ENCODE measurements at places on chromosomes 5 and 9.

DNA sequence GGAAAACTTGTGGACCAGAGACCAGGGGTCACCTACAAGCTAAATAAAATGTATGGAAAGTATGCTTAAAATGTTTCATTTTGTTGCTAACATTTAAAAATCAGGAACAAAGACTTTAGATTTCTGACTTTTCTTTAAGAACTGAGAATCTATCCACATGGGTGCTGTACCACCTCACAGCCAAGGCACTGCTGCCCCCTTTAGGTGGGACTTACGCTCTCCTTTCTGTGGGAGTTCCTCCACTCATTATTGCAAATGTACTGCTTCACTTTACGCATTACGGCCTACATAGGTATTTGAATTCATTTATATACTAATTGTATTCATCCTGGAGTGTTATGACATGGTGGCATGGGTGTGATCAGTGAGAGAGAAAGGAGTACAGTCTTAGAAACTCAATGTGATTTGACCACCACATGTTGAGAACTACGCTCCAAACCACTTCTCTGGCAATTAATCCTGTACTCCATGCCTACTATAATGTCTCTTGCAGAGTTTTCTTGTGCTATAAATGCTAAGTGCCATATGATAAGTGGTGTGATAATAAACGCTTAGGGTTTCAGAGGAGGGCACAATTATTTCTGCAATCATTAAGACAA, 24.7 kb upstream of the CETN3 start:
- DNase-seq = no peak

DNA sequence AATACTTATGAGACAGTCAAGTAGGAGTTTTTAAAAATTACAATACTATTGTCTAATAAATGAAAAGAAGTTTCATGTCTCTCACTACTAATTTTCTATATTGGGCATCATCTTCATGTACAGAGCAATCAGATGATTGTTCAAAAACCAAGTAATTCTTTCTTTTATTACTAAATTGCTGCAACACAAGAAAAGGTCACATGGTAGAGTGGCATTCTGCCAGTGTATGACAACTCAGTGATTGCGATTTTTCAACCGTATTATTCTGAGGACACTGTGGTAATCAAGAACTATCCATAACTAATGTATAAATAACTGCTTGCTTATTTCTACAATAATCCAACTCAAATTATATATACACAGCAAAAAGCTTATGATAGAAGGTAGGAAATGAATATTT, 96.7 kb upstream of the GRHPR start:
- no peak for DNase-seq

- DNase-seq = no peak
Measured at GRCh38 chr5:120382833-120383232, 81.3 kb upstream of the PRR16 start.

GRCh38 chr5:56479126-56479525, 246.0 kb upstream of the ANKRD55 start:
- no peak for DNase-seq

- no peak for DNase-seq
Measured at GRCh38 chr5:51644976-51645375, 261.7 kb downstream of the ISL1 start.

All from RCC 7860 (cell line).